ENCODE measurements at places on chromosomes 11 and 22.

- DNase-seq: no peak
These were observed 11.0 kb upstream of the PTPN5 start for GRCh38 chr11:18802381-18803257.

DNA sequence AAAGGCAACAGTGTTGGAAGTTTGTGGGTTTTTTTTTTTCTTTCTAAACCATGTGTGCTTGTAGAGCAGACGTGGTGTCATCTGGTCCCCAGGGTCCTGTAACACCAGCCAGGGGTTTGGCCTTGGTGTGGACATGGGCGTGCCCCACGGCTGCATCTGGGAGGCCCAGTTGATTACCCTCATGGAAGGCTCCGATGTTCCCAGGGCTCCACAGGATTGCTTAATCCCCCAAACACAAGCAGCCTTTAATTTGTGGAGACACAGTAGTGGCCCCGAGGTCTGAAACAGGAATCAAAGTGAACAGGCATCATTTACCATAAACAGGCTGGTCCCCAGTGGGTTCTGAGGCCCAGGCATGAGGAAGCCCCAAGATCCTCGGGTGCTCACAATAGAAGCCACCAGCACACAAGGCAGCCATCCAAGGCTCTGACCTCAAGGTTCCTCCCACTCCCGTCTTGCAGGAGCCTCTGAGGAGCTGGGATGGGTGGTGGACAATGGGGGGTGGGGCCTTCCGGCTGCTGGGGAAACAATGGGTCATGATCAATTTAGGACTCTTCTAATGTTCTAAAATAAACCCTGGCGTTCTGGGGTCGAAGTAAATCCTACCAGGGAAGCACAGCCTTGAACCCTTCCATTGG lies 115.0 kb upstream of the CD82 start:
- DNase-seq: no peak

GRCh38 chr22:18974477-18975180 lies 38.5 kb upstream of the PRODH start:
- DNase-seq: no peak

DNA sequence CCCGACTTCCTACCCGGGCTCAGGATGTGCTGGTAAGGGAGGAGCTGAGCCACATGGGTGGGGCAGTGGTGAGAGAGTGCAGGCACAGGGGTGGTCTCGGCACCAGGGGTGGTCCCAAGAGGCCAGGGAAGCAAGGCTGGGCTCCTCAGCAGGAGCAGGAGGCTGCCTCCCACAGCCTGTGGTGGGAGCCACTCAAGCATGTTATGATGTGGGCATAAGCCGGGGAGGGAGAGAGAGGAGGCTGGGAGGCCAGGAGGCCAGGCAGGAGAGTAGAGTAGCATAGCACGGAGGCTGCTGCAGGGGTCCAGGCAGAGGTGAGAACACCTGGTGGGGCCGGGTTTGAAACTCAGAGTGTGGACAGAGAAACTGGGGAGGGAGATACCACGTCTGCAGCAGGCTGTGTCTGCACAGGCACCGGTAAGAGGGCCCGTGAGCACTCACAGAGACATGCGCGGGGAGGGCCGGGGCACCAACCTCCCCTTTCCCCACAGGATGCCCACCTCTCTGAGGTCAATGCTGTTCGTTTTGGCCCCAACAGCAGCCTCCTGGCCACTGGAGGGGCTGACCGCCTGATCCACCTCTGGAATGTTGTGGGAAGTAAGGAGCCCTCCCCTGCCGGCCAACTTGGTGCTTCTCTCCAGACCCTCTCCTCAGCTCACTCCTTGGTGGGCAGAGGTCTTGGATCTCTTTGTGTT lies 10.7 kb downstream of the ATG16L2 start:
- no peak for DNase-seq

- no peak for DNase-seq
These were observed 93.2 kb upstream of the PRR5 start for GRCh38 chr22:44608597-44609399.

GRCh38 chr11:125170510-125171031 lies 6.0 kb downstream of the PKNOX2 start:
- DNase-seq: no peak

DNA sequence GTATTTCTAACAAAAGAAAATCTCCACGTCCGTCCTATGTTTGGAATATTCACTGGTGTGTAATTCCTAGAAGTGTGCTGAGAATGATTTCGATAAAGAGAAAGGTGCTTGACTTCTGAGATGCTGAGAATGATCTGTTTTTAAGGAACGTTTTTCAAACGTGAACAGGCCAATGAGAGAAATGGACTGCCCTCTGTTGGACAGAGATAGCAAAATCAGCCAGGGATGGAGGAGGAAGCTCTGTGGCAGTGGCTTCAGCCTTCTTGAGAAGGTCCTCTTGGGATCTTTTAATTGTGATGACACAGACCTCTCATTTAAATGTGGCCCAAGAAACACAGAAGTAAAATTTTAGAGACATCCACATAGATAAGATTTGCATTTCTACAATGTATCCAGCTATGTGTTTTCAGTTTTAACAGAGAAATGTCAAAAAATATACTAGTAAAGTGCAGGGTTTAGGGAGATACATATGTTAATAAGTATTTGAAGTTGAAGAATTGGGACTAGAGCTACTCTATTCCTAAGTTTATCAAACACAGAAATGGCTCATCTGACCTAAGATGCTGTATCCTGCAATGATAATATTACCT lies 84.0 kb upstream of the RCN1 start:
- DNase-seq: no peak

DNA sequence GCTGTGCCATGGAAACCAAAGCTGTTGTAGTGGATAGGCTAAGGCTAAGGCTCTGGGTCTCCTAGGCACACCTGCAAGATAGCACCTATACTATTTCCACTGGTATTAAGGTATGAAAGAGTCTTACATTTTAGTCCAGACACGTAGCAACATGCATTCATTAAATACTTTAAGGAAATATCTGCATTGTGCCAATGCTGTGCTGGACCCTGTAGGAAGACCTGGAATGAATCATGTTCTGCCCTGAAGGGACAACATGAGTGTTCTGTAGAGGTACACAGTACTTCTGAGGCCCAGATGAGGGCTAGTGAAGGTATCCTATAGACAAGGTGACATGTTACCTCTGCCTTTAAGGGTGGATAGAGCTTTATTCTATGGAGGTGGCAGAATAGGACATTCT lies 35.2 kb upstream of the RRM1 start:
- no peak for DNase-seq

- DNase-seq: no peak
These were observed 27.7 kb upstream of the MUC5B start for GRCh38 chr11:1194977-1195681.

DNA sequence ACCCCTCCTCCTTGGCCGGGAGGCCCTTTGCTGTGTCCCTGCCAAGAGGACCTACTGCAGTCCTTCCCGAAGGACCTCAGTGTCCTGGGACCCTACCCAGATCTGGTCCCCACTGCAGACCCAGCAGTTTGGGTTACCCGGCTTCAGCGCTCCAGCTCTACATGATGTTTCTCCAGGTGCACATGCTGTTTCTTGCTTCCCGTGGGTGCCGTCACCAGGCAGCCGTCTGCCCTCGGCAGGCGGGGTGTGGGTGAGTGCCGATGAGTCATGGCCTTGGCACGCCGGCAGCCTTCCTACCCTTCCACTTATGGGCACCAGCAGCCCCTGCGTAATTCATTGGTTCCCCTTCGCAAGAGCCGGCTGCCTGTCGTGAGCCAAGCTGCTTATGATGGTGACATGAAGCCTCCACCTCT lies 101.8 kb downstream of the BCR start:
- DNase-seq: no peak

DNA sequence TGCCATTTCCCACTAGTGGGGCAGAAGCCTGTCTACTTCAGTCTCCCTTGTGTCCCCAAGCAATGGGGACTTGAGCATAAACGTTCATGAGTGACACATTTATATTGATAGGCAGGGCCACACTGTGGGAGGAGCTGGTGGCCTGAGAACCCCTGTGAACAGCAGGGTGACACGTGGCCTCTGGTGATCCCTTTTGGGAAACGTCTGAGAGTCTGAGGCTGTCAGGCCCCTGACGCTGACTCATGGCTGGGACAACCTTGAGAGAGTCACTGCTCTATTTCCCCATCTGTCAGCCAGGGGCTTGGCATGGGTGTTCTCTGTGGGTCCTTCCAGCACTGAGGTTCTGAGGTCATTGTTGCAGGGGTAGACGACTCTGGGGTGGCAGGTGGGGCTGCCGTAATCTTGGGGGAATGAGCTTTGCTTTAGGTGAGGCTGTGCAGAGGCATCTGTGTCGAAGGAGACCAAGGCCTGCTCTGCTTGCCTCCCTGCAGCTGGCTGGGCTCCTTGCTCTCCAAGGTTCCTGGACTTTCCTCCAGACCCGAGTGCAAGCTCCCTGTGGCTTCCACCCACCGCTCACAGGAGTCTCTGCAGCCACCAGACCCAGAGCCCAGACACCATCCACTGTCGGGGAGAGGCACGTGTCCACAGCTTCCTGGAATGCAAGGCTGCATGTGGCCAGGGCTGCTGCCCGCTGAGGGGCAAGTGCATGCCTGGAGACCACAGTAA lies 54.7 kb downstream of the SMIM38 start:
- DNase-seq: no peak

DNA sequence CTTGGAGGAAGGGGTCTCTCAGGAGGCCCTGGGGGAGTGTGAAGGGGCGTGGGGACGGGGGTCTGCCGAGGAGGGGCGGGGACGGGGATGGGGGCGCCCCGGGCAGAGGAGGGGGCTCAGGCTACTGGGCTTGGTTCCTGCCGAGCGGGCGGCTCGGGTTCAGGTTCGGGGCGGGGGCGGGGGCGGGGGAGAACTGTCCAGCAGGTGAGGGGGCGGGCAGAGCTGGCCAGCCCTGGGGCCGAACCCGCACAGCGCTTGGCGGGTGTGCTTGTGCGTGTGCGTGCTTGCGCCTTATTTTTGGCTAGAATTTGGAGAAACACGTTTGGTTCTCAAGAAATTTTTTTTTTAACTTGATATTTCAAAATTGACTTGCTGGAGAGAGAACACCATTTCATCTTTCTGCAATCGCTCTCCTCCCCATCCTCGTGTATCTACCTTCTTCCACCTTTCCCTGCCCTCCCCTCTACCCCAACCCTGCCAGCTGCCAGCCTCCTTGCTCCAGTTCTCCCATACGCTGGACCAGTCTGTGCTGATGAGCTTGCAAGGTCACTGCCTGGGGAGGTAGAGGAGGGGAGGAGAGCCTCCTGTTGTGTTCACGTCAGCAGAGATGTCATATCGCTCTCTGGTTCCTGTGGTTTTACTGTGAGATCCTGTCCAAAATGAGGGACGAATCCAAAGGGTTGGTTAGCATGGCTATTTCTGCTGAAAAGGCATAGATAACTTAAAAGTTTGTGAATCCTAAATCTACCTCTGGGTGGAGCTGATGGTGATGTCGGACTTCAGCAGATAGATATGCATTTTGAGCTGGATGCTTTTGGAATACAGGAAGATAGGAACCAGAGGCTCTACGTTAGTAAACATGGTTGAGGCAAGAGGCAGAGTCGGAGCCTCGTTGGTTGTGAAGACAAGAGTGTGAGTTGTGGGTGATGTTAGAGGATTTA lies 668 bp downstream of the MADD start:
- DNase-seq: no peak

DNA sequence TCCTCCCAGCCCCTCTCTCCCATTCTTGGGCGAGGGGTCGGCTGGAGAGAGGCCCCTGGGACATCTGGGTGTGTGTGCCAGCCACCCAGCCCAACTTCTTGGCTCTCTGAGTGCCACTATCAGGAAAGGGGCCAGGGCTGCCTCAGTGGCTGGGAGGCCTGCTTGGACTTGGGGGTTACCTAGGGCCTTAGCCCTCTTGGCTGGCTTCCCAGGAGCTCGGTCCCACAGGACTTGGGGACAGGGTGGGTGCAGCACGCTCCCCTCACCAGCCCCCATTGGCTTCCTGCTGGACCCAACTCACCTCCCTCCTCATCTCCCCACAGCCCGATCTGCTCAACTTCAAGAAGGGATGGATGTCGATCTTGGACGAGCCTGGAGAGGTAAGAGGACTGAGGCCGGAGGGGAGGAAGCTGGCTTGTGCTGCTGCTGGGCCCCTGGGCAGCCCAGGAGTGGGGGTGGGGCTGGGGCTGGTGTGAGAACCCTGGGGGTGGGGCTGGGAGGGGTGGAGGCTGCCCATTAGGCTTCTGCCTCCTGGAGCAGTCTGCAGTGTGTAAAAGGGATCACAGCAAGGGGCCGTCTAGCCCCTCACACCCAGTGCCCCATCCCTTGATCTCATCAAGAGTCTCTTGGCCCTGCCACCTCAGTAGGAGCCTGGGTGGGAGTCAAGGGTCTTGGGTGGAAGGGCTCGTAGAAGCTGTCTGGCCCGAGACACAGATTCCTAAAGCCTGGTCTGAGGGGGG lies 54.8 kb downstream of the TRIOBP start:
- DNase-seq: no peak

DNA sequence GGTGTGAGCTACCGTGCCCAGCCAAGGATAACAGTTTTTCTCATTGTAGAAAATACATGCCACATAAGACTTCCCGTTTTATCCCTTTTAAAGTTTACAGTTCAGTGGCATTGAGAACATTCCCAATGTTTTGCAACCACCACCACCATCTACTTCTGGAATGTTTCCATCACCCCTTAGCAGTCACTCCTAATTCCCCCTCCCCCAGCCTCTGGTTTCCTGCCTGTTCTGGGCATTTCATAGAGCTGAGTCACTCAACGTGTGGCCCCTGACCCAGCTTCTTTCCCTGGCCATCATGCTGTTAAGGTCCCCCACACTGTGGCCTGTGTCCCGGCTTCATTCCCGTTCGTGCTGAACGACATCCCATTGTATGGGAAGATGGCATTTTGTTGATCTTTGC lies 30.7 kb downstream of the FGF4 start:
- DNase-seq: no peak

GRCh38 chr11:63022441-63022840 lies 6.8 kb upstream of the SLC22A8 start:
- DNase-seq: no peak

GRCh38 chr22:17119481-17120202 lies 1.5 kb downstream of the TMEM121B start:
- DNase-seq: no peak

- DNase-seq: no peak
These were observed 1007.9 kb upstream of the TENM4 start for GRCh38 chr11:80448709-80449108.

DNA sequence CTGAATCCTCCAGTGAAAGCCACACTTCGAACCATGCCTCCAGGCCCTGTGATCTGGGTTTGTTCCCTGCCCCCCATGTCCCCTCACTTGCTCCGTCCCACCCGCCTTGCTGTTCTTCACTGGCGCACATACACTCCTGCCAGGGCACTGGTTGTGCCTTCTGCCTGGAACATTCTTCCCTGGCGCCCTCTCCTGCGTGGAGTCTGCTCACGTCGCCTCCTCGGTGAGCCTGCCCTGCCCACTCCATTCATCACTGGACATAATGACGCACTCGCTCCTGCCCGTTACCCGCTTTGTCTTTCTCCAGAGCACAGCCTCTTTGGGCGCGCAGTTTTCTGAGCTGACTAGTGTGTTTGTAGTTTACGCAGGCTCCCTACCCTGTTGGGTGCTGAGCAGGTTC lies 21.0 kb upstream of the MIEF1 start:
- no peak for DNase-seq

DNA sequence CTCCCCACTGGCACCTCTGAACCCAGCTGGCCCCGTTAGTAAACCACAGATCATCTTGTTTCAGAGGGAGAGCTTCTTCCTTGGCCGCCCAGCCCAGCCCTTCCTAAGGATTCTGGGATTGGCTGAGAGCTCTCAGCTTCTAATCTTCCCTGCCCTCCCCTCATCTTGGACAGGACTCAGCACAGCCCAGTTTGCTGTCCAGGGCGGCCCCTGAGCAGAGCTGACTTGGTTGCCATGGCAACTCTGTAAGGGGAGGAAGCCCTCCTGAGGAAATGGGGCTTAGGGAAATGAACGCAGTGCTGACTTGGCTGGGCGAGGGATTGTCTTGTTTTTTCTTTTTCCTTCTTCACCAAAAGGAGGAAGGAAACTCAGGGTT lies 4.6 kb downstream of the APOL4 start:
- no peak for DNase-seq
